ENCODE measurements at places on chromosomes 4 and X.

DNA sequence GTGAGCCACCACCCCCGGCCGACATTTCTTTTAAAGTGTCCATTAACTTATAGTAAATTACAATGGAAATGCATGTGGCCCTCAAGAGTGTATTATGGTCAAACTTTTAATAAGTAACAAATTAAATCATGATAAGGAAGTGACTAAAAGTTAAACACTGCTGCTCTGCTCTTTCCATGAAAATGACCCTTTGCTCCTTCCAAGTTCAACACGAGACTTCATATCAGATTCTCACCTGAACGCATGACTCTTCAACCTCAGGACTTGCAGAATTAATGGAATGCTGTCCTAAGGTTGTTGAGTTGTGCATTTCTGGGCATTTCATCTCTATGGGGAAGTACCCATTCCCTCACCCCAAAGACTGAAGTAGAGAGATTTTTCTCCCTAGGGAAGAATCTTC is 27.1 kb downstream of the AWAT2 start:
- no peak for DNase-seq

DNA sequence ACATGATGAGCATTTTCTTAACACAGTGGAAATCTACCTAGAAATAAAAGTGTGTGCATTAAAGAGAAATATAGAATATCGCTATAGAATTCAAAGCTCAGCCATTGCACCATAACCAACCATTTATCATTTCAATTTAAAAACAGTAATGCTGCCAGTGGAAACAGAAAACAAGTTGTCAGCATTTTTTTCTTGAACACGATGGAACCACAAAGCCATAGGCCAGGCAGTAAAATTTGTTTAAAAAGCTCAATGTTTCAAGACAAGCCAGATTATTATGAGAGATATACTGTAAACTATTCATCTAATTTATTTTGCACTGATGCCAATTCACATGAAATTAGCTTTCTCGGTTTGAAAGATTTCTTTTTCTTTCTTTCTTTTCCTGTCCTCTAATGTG is 46.7 kb upstream of the NRK start:
- DNase-seq = no peak

- DNase-seq = no peak
Observed at GRCh38 chr4:88911246-88912212, 145.5 kb downstream of the FAM13A start.

DNA sequence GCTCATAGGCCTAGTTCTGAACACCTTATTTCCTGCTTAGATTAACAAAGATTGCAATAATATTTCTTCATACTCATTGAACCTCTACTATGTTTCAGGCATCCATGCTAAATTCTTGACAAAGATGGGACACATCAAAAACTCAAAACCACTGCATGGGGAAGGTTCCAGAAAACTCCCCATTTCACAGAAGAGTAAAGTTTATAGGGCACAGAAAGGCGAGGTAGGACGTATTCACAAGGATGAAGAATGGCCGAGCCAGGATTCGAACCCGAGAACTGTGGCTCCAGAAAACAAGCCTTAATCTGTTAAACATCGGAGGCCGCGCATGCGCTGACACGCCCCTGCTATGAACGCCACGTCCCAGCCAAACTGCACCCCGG is 688 bp downstream of the UXT start:
- no peak for DNase-seq

- DNase-seq = no peak
Observed at GRCh38 chr4:14392378-14392777, 609.9 kb upstream of the CPEB2 start.

DNA sequence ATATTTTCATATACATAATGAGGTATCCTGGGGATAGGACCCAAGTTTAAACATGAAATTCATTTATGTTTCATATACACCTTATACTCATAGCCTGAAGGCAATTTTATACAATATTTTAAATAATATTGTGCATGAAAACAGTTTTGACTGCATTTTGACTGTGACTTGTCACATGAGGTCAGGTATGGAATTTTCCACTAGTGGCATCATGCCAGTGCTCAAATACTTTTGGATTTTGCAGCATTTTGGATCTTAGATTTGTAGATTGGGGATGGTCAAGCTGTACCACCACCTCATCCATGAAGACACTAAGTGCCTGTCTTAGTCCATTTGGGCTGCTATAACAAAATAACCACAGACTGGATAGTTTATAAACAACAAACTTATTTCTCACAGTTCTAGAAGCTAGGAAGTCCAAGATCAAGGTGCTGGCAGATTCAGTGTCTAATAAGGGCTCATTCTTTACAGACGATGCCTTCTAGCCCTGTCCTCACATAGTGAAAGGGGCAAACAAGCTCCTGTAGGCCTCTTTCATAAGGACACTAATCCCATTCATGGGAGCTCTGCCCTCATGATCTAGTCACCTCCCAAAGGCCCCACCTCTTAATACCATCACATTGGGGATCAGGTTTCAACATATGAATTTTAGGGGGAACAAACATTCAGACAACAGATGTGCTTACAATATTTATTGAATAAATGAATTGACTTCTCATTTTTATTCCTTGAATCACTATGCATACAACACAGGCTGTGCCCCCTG is 9.4 kb downstream of the NUDT6 start:
- no peak for DNase-seq

DNA sequence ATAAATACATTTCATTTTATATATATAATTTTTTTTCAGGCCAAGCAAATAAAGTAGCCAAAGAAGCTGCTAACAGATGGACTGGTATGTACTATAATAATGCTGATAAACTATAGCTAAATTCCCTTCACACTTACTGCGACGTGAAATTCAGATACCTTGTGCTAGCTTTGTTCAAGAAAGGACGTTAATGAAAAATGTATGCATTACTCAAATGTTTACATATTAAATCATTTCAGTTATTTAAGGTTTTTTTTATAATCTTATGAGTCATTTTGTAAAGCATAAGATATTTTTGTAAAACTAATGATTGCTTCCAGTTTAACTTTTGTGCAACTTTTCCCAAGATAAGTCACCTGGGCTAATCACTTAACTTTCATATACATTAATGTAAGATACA is 57.2 kb upstream of the TMEM131L start:
- DNase-seq = no peak

DNA sequence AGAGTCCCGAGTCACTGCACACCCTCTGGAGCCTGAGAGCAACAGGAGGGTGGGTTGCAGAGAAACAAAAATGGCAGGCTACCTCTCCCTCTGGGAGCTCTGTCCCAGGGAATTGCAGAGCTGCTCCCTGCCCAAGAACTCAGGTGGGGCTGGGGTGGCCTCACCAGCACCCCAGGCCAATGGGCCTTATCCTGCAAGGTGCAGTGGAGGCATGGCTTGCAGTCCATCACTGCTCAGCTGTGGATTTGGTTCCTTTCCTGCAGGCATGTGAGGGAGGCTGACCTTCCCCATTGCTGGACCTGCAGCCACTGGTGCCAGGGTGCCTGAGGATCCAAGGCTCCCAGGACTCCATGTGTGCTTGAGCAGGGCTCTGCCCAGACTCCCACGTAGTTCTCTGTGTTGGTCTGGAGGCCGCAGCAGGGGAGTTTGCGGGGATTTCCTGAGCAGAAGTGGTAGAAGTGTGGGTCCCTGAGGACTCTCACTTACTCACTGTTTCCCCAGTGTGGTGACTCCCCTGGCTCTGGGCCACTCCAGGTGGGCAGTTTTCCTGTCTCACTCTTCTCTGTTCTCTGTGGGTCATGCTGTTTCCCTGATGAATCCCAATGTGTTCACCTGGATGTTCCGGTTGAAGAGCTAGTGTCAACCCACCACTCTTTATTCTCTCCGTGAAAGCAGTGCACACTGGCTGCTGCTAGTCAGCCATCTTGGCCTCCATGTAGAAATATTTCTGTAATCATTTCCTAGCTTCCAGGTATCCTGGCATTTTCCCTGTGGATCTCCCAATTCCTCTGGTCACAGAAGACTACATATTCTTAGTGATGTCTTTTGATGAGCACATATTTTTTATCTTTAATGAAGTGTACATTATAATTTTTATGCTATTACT is 82.3 kb downstream of the ARHGAP24 start:
- no peak for DNase-seq

Measured in common myeloid progenitor, CD34-positive (primary cell).